ENCODE measurements at places on chromosomes 3 and 15.
A peak's percentile ranks its signal among the peaks of the same experiment; 100 is the strongest.

GRCh38 chr3:48407542-48408099 is 22.3 kb downstream of the PLXNB1 start:
- no peak for DNase-seq

DNA sequence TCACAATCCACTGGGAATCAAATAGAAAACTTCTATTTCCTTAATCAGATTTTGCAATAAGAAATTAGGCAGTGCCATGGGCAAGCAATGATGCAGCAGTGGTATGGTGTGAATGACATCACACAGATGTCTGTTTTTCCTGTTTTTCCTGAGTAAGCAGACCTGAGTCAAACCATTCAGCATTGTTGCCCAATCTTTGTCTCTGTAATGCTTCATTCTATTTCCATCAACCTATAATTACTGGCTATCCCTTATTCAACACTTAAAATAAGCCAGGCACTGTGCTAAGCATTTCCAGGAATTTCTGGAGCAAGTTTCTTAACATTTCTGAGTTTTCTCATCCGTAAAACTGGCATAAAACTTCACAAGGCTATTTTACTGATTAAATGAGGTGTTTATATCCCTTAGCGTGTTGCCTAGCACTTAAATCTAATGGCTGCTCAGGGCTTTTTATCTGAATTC is 11.3 kb upstream of the OXSR1 start:
- DNase-seq, result peak; percentile 88

GRCh38 chr3:22907796-22908195 is 295.3 kb upstream of the UBE2E2 start:
- no peak for DNase-seq

- peak; percentile 78 for DNase-seq
Observed at GRCh38 chr3:25257026-25257425, 171.0 kb upstream of the RARB start.

DNA sequence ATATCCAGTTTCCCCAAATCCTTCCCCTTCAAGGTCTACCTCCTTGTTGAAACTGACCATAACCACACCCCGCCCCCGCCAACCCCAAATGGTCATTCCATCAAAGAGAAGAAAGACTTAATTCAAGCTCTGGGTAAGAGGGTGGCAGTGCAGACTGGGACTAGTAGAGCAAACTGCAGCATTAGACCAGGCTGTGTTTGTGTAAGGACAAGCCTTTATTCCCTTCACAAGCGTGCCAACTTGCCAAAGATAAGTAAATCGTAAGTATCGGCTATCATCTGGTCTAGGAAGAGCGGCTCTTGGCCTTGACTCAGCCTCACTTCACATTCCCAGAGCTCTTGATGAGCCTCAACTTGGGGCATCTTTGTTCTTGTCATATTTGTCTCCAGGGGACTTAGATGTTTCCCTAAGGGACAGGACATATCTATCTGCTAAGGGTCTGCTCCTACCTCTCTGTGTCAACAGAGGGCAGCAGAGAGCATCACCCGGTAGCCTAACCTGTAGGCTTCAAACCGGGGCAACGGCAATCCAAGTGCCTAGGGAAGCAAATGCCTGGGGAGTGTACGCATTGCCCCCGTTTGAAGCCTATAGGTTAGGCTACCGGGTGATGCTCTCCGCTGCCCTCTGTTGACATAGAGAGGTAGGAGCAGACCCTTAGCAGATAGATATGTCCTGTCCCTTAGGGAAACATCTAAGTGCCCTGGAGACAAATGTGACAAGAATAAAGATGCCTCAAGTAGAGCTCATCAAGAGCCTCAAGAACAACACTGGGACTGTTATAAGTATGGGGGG is 8.9 kb upstream of the MAP3K13 start:
- peak; percentile 42 for DNase-seq

DNA sequence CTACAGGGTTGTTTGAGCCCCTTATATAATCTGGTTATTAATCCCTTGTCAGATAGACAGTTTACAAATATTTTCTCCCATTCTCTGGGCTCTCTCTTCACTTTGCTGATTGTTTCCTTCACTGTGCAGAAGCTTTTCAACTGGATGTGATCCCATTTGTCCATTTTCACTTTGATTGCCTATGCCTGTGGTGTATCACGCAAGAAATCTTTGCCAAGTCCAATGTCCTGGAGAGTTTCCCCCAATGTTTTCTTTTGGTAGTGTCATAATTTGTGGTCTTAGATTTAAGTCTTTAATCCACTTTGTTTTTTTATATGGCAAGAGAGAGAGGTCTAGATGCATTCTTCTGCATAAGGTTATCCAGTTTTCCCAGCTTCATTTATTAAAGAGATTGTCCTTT is 40.7 kb downstream of the XXYLT1 start:
- no peak for DNase-seq
